PC-3 (cell line): ENCODE measurements at places on chromosomes 3 and 15. TPM values are rescaled to one million over a fixed set of nuclear protein-coding genes. Genes with fewer than 3 reads are reported as not detected.
A peak's percentile ranks its signal among the peaks of the same experiment; 100 is the strongest.

- H3K27me3 ChIP-seq: no peaks in the 10 kb centered on the region
- peak overlapping the region; percentile 11; the same call in 1 of the 2 replicates for H3K27ac ChIP-seq
- H3K4me1 ChIP-seq: peaks cover 21% of the 10 kb centered on the region
- no peak overlapping the region for H3K4me3 ChIP-seq
Measured at GRCh38 chr15:62141643-62142588, 23.2 kb downstream of the C2CD4B start.

DNA sequence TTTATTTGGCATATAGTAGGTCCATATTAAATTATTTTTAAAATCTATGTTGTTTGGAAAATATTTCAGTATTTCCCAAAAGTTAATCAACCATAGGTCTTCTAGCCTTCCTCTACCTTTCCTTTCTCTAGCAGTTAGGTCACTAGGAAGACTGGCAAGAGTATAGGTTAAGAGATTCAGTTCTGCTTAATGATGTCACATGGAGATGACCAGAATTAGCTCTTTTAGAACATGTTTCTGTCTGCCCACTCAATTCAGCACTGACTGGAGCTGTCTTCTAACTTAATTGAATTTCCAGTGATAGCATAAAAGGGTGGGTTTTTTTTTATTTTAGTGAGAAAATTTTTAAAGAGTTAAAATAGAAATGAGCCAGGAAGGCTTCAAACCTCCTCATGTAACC, 23.8 kb upstream of the ZBED2 start:
- no peak for DNase-seq
- no peak overlapping the region for H3K4me3 ChIP-seq
- no peak overlapping the region for H3K27ac ChIP-seq
- H3K4me1 ChIP-seq: peaks cover 20% of the 10 kb centered on the region

- peak overlapping the region; percentile 87; the same call in 1 of the 2 replicates for H3K4me3 ChIP-seq
- H3K27me3 ChIP-seq: no peaks in the 10 kb centered on the region
- no peak overlapping the region for H3K27ac ChIP-seq
Measured at GRCh38 chr3:58585994-58586393, 8.8 kb upstream of the FAM107A start.

CXCR6 gene
- total RNA-seq: not detected in 2 replicates

ARL14 gene
- 3.9 and 4.2 TPM in 2 replicates for total RNA-seq

- no peaks in the 10 kb centered on the region for H3K27me3 ChIP-seq
- H3K4me3 ChIP-seq: peak overlapping the region; percentile 71; the same call in 1 of the 2 replicates
- H3K27ac ChIP-seq: no peak overlapping the region
- DNase-seq: no peak
- peaks cover 32% of the 10 kb centered on the region for H3K4me1 ChIP-seq
Measured at GRCh38 chr3:71131375-71132314, 451.9 kb downstream of the FOXP1 start.

PKM gene
- 1,963 and 2,296 TPM in 2 replicates for total RNA-seq

SLC12A1 gene
- not detected in 2 replicates for total RNA-seq

DNA sequence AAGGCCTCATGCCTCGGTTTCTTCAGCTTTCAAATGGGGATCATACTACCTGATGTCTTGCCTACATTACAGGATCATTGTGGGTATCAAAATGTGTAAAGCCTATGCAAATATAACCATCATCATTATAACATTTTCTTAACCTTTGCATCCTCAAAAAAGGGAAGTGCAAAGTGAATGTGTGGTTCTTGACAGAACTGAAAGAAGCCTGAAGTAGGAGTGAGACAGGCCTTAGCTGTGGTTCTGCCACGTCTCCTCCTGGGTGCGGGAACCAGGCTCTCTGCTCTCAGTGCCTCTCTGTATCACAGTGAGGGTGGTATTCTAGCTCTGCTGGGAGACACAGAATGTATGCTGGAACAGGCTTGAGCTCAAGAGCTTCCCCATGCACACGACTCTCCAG, 316.9 kb upstream of the ICE2 start:
- H3K4me3 ChIP-seq: no peak overlapping the region
- peaks cover 26% of the 10 kb centered on the region for H3K27me3 ChIP-seq
- no peak for DNase-seq
- no peaks in the 10 kb centered on the region for H3K4me1 ChIP-seq
- no peak overlapping the region for H3K27ac ChIP-seq

C15orf39 gene
- 23.8 and 31.0 TPM in 2 replicates for total RNA-seq

GRCh38 chr15:85955501-85956391, 123.9 kb upstream of the AGBL1 start:
- no peak overlapping the region for H3K4me3 ChIP-seq
- DNase-seq: no peak
- H3K27me3 ChIP-seq: 0 out of 2 replicates have a peak, but pooled peaks cover 5% of the 10 kb centered on the region
- H3K27ac ChIP-seq: no peak overlapping the region

- H3K4me1 ChIP-seq: no peaks in the 10 kb centered on the region
- H3K36me3 ChIP-seq: no peaks in the 10 kb centered on the region
- H3K4me3 ChIP-seq: no peak overlapping the region
- DNase-seq: no peak
- H3K27me3 ChIP-seq: no peaks in the 10 kb centered on the region
- no peak overlapping the region for H3K27ac ChIP-seq
Measured at GRCh38 chr3:64621726-64622395, 65.9 kb downstream of the ADAMTS9 start.

DNA sequence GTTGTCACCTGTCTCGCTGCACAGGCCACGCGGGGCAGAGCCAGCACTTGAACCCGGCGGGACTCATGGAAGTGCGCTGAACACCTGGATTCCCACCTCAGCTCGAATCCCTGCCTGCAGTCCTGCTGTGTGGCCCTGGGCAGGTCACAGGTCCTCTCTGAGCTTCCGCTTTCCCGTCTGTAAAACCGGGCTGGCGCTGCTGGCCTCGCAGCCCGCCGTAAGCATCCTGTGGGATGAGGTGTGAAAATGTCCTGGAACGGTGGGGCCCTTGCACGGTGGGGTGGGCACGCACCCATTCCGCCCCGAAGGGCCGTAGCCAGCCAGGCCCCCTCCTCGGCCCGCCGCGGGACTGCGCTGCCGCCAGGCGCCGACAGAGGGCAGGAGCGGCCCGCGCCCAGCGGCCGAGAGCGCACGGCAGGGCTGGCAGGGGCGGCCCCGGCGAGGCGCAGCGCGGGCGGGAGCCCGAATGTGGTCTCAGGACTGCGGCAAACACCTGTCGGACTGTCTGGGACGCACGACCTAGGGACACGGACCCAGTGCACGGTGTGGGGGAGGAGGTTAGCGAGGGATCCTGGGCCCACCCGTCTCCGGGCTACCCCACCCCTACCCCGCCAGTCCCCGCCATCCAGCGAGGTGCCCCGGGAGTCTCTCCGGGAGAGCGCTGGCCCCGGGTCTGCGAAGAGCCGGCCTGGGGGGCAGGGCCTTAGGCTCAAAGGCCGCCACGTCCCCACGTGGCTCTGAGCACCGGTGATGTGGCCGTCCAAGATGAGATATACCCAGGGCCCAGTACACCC, 40.4 kb downstream of the DNAJB8 start:
- no peaks in the 10 kb centered on the region for H3K27me3 ChIP-seq
- no peak overlapping the region for H3K27ac ChIP-seq
- H3K4me3 ChIP-seq: peak overlapping the region; percentile 47; the same call in 1 of the 2 replicates
- H3K36me3 ChIP-seq: no peaks in the 10 kb centered on the region
- H3K4me1 ChIP-seq: peaks cover 20% of the 10 kb centered on the region; the same call in 1 of the 2 replicates

- no peaks in the 10 kb centered on the region for H3K4me1 ChIP-seq
- H3K36me3 ChIP-seq: no peaks in the 10 kb centered on the region
- DNase-seq: no peak
- H3K27ac ChIP-seq: no peak overlapping the region
- no peaks in the 10 kb centered on the region for H3K27me3 ChIP-seq
Measured at GRCh38 chr15:27043770-27044169, 72.8 kb downstream of the GABRG3 start.

- H3K4me1 ChIP-seq: peaks cover 18% of the 10 kb centered on the region
- H3K4me3 ChIP-seq: no peak overlapping the region
- no peaks in the 10 kb centered on the region for H3K36me3 ChIP-seq
Measured at GRCh38 chr3:127002195-127003174, 19.6 kb downstream of the PLXNA1 start.

TERB2 gene
- not detected in 2 replicates for total RNA-seq

GRCh38 chr3:187798531-187799530, 53.6 kb upstream of the BCL6 start:
- DNase-seq: no peak
- no peak overlapping the region for H3K4me3 ChIP-seq
- H3K36me3 ChIP-seq: no peaks in the 10 kb centered on the region

FBN1 gene
- total RNA-seq: 6.7 and 7.4 TPM in 2 replicates

DNA sequence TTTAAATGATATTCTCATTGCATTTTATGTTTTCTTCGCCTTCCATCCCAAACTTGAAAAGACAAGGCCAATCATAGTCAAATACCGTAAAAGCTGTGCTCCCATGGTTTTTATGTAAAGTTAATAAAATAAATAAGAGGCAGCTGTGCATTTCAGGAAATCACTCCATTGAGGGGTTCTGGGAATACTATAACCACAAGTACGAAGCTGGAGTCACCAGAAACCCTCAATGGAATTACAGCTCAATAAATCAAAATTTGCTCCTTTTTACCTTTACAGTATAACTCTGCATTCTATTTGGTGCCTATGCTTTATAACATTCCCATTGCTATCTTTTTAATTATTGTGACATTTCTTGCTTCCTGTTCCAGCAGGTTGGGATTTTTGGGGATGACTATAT, 77.2 kb downstream of the C3orf38 start:
- no peak overlapping the region for H3K4me3 ChIP-seq
- no peak overlapping the region for H3K27ac ChIP-seq
- DNase-seq: no peak
- H3K36me3 ChIP-seq: no peaks in the 10 kb centered on the region
- H3K27me3 ChIP-seq: peaks cover 46% of the 10 kb centered on the region; the same call in 1 of the 2 replicates
- peaks cover 11% of the 10 kb centered on the region for H3K4me1 ChIP-seq

CATSPER2 gene
- 0.55 and 4.0 TPM in 2 replicates for total RNA-seq

DNA sequence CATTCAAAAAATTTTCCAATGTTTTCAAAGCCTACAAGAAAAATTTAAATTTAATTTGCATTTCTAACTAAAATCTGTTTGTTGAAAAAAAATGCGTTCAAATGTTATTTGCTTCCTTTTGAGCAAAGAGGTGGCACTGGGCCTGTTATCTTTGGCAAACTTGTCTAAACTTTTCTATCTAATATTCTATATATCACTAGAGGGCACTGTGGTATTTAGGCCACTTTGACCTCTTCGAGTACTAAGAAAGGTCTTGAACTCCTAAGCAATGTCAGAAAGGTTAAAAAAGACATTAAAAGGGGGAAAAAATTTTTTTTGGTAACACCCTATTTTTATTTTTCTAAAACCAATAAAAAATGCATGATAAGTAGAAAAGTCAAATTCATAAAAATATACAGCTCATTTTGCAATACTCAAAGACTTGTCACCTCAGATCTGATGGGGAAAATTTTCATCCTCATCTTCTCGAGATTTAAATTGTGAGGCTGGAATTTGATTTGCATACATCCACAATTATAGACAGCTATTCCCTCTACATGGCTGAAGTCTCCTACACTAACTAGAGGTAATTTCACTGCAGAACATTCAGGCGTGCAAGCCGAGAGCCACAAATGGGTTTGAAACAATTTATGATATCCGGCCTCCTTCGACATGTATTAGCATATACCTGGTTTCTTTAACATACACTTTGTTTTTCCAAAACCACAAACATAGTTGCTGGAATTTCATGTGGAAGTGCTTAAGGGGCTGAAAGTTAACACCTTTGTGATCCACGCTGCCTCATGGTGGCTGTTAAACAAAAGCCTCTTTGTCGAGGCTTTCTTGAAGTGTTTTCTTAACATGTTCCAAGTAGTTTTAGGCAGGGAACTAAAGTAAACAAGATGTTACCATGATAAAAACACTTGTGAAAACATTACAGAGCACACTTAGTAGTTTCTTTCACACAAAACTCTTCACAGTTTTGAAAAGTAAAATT, 576.4 kb downstream of the FOXP1 start:
- H3K4me3 ChIP-seq: no peak overlapping the region
- H3K27me3 ChIP-seq: no peaks in the 10 kb centered on the region
- peak overlapping the region; percentile 35 for H3K27ac ChIP-seq
- DNase-seq: peak; percentile 69
- H3K36me3 ChIP-seq: no peaks in the 10 kb centered on the region
